ENCODE measurements at places on chromosomes 16 and 17.
A peak's percentile ranks its signal among the peaks of the same experiment; 100 is the strongest.

GRCh38 chr17:82887255-82888164 lies 47.7 kb upstream of the ZNF750 start:
- no peak for DNase-seq

DNA sequence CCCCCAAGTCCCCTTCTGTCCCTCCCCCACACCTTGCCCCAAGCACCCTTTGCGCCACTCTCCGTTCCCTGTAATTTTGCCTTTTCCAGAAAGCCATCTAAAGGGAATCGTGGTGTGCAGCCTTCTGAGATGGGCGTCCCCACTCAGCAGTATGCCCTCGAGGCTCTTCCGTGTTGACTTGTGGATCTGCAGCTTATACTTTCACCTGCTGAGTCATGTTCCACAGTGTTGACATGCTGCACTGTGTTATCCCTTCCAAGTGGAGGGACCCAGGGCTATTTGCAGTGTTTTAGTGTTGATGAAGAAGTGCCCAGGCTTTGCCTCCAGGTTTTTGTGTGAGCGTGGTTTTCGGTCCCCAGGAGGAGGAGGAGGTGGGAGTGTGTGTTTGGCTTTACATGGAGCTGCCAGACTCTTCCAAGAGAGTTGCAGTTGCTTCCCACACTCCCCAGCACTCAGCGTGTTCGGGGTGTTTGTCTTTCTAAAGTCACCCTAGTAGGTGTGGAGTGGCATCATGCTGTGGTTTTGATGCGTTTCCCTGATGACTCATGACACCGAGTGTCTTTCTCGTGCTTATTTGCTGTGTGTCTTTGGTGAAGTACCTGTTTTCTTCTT lies 32.1 kb upstream of the JPT2 start:
- no peak for DNase-seq

GRCh38 chr17:80277751-80278671 lies 17.4 kb downstream of the RNF213 start:
- DNase-seq = no peak

DNA sequence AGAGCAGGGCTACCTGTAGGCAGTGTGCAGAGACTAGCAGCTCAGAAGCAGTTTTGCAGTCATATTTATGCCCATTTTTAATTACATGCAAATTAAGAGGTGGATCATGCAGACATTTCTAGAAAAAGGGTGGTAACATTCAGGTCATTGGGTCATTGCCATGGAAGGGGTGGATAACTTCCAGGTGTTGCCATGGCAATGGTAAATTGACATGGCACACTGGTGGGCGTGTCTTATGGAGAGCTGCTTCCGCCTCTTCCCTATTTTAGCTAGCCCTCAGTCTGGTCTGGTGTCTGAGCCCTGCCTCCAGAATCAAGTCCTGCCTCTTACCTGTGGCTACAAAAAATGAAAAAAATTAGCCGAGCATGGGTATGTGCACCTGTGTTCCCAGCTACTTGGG lies 2.8 kb upstream of the DNAI2 start:
- no peak for DNase-seq

DNA sequence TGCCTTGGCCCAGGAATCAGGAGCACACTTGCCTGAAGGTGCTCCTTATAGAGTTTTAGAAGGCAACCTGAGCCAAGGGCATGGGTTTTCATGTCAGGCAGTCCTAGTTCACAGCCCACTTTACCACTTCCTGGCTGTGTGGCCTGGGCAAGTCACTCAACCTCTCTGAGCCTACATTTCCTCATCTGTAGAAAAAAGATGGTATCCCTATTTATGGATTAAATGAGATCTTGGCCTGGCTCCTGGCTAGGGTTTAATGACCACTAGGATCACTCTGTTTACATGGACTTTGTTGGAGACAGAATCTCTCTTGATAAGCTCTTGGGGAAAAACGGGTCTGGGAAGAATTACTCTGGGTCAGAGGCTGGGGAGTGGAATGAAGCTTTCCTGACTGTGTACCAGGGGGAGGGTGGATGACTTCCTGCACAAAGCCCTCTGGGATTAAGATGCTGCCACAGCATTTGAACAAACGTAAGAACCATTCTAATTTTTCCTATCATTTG lies 2.3 kb downstream of the MT2A start:
- DNase-seq = no peak

DNA sequence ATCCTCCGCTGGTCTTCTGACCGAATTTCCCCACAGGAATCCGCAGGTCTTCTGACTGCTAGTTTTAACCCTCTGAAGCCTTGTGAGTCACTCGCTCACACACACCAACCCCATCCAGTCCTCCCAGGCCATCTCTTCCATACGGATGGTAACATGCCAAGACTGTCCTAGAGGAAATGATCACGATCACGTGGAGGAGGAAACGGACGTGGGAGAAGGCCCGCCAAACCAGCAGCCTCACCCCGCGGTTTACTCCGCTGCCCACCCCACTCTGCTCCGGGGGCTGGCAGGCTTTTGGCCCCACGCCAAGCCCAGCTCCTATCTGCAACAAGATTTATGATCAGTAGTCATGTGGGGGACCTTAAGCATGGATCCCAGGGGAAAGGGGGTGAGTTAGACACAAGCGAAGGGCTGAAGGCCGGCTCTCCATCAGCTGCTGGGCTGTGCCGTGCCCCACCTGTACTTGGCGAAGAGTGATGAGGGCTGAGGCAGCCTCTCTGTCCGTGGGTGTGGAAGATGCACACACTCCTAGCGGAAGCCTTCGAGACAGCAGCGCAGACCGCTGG lies 1.5 kb upstream of the FAAP100 start:
- DNase-seq = no peak

- DNase-seq = no peak
Observed at GRCh38 chr16:29664091-29664921, 1.3 kb downstream of the SPN start.

- DNase-seq = no peak
Observed at GRCh38 chr17:35765756-35766488, 5.2 kb downstream of the C17orf50 start.

GRCh38 chr17:81277946-81278693 lies 17.0 kb downstream of the SLC38A10 start:
- no peak for DNase-seq

DNA sequence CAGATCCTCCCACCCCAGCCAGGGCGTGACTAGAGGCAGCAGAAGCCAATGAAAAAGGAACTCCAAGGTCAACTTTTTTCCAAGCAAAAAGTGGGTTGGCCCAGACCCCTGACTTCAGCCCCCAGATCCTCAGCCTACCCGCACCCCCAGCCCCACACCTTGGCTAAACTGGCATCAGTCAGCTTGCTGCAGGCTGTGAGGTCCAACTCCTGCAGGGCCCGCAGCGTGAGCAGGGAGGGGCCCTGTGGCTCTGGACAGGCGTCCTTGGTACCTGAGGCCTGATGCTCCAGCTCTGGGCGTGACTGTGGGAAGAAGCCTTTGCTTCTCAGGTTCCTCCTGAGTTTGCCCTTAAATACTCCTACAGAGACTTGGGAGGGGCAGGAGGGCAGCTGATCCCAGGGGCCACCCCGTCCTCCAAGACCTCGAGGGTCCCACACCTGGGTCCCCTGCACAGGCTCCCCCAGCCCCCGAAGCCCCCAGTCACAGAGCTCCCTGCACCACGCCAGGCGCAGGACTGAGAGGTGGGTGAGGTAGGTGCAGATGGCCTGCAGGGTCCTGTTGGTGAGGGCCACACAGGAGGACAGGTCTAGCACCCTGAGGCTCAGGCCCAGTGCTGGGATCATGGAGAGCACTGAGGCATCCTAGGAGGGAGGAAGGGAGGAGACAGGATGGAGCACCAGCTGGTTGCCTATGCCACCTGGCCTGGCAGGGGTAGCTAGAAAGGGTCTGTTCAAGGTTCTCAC lies 9.4 kb downstream of the ELMO3 start:
- DNase-seq = no peak

DNA sequence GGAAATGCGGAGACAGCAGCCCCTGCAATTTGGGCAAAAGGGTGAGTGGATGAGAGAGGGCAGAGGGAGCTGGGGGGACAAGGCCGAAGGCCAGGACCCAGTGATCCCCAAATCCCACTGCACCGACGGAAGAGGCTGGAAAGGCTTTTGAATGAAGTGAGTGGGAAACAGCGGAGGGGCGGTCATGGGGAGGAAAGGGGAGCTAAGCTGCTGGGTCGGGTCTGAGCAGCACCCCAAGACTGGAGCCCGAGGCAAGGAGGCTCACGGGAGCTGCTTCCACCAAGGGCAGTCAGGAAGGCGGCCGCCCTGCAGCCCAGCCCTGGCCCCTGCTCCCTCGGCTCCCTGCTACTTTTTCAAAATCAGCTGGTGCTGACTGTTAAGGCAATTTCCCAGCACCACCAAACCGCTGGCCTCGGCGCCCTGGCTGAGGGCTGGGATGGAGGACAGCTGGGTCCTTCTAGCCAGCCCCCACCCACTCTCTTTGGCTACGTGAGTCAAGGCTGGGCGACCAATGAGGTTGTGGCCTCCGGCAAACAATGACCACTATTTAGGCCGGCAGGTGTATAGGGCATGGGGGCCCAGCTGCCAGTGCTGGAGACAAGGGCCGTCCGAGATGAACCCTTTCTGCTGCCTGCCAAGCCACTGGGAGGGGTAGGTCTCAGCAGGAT lies 507 bp downstream of the SERPINF1 start:
- DNase-seq = peak; percentile 84

DNA sequence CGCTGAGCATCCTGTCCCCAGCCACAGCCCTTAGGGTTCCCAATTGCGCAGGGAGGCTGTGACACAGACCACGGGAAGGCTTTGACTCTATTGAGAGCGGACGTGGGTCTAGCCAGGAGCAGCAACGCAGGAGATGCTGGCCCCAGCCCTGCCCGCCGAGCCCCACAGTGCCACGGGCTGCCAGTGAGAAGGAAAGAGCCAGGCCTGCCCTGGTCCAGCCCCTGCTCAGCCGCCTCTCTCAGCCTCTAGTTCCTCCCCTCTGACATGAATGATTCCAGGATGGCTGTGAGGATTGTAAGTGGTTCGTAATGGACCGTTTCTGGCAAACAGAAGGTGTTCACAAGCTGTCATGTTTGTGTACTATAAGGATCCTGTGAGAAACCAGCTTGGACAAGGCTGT lies 2.5 kb downstream of the BHLHA9 start:
- DNase-seq = no peak

- no peak for DNase-seq
Observed at GRCh38 chr16:68985855-68986254, 119.6 kb upstream of the HAS3 start.

- no peak for DNase-seq
Observed at GRCh38 chr16:66462912-66463311, 35.8 kb downstream of the BEAN1 start.

GRCh38 chr17:33239702-33240101 lies 53.4 kb downstream of the ASIC2 start:
- DNase-seq = no peak

DNA sequence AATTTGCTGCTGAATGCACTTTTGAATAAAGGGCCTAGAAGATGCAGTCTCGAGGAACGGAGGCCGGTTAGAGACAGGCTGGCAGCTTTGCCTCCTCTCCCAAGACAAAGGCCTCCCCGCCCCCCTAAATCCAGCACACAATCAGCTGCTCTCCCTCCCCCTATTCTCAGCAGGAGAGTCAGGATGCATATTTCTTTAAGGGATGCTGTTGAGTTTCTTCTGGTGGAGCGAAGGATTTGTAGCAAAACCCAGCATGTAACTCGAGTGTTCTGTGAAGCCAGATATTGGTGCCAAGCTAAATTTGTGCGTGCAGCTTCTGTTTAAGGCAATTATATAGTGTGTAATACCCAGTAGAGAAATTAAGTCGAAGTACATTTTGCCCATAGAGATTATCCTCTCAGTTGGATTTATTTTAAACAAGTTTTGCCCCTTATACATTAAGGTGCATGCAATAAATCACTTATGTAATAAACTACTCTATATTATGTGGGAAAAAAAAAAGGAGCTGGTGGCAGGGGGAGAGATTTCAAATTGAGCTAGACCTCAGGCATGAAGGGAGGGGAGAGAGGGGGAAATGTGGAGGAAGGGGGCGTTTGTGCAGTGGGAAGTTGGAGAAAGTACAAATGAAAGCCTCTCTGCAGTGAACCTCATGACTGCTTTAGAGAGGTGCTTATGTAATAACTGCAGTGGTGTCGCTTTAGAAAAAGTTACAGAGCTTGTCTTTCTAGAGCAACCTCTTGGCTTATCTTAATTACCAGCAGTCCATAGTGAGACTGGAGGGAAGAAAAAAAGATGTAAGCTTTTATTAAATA lies 599.2 kb downstream of the MAF start:
- DNase-seq = no peak

- no peak for DNase-seq
Observed at GRCh38 chr17:45261577-45262515, at the start of gene SPATA32. SPATA32 (minus strand) TSS chr17:45262094; CDS start chr17:45262016, 78 bp downstream.

DNA sequence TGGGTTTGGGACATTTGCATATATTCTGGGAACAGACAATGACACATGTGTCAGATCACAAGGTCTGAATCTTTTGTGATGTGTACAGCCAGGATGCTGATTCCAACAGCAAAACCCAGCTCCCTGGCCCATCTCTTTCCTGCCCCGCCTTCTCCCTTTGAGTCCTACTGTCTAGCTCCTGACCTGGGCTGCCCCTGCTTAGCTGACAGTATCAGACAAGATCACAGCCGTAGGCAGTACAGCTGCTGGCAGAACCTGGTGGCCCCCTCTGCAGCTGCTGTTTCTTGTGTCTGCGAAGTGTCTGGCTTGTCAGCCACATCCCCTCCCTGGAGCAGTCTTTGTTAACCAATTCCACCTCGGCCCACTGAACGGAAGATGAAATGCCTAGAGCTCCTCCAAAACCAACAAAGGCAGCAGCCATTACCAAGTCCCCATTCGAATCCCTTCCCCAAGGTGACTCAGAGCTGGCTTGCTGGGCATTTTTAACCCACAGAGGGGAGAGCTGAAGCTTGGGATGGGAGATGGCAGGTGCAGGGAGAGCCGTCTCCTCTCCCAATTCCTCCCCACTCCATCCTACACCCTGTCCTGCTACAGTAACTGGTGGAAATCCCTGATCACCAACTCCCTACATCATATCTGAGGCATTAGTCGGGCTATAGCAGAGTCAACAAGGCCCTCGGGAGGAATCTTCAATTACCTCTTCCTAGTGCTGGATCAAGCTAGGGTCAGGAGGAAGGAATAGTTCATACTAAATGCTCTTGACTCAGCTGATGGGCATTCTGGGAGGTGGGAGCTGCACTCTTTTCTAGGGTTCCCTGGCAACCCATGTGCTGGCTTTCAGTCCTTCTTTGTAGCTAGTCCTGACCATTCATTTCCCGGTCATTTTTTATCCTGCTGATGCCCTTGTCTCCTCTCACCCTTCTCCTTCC lies 5.8 kb downstream of the PIPOX start:
- DNase-seq = peak; percentile 33

DNA sequence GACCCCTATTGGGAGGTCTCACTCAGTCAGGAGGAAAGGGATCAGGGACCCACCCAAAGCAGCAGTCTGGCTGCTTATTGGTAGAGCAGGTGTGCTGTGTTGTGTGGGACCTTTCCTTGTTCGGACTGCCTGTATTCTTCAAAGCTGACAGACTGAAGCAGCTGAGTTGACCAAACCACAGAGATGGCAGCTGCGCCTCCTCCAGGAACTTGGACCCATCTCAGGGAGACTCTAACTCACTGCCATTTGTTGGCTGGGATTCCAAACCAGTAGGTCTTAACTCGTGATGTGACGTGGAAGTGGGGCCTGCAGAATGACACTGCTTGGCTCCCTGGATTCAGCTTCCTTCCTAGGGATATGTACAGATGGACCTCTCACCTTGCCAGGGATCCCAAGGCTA lies 9.6 kb upstream of the UQCRC2 start:
- DNase-seq = no peak
